Cardiac muscle cell (in vitro differentiated cells and primary cell): ENCODE measurements at places on chromosomes 2 and 18. TPM values are rescaled to one million over a fixed set of nuclear protein-coding genes. Genes with fewer than 3 reads are reported as not detected.

The MAPRE2 gene
- 31.0 and 31.9 TPM in 2 replicates for polyA plus RNA-seq

The ZBTB7C gene
- 2.3 and 3.0 TPM in 2 replicates for polyA plus RNA-seq

The IL18R1 gene
- 0.04 and 0.47 TPM in 2 replicates for polyA plus RNA-seq

The CD302 gene
- 0.65 and 1.3 TPM in 2 replicates for polyA plus RNA-seq

The SIX2 gene
- polyA plus RNA-seq: 0.78 and 1.0 TPM in 2 replicates

The MC2R gene
- not detected in 2 replicates for polyA plus RNA-seq

The RASGRP3 gene
- 21.3 and 46.3 TPM in 2 replicates for polyA plus RNA-seq

The ATF2 gene
- 25.7 and 38.3 TPM in 2 replicates for polyA plus RNA-seq

The GKN1 gene
- not detected in 2 replicates for polyA plus RNA-seq

The CNTNAP5 gene
- polyA plus RNA-seq: not detected in 2 replicates

The TAF4B gene
- polyA plus RNA-seq: 1.5 and 2.2 TPM in 2 replicates

The SKOR2 gene
- polyA plus RNA-seq: not detected in 2 replicates

The EFR3B gene
- 8.5 and 9.0 TPM in 2 replicates for polyA plus RNA-seq

The TMEM163 gene
- 58.1 and 75.9 TPM in 2 replicates for polyA plus RNA-seq

The ADAM23 gene
- 13.1 and 15.8 TPM in 2 replicates for polyA plus RNA-seq

The CRYBA2 gene
- not detected in 2 replicates for polyA plus RNA-seq

The RPRM gene
- 0.75 TPM in 1 of 2 replicates, not detected in the other for polyA plus RNA-seq

The TMEM169 gene
- polyA plus RNA-seq: 0.65 and 1.9 TPM in 2 replicates

The AQP4 gene
- polyA plus RNA-seq: not detected in 2 replicates

The ANKRD30BL gene
- not detected in 2 replicates for polyA plus RNA-seq

The NT5DC4 gene
- polyA plus RNA-seq: not detected in 2 replicates

The POTEJ gene
- 0.59 and 0.70 TPM in 2 replicates for polyA plus RNA-seq

The SFXN5 gene
- polyA plus RNA-seq: 7.0 and 11.4 TPM in 2 replicates

The DSG1 gene
- not detected in 2 replicates for polyA plus RNA-seq

The DLX2 gene
- 0.26 TPM in 1 of 2 replicates, not detected in the other for polyA plus RNA-seq

The CXCR1 gene
- not detected in 2 replicates for polyA plus RNA-seq

The REG1B gene
- polyA plus RNA-seq: not detected in 2 replicates

The MDH1B gene
- 1.4 and 1.8 TPM in 2 replicates for polyA plus RNA-seq

The CDCA7 gene
- 28.6 and 42.3 TPM in 2 replicates for polyA plus RNA-seq

The FAM237A gene
- polyA plus RNA-seq: not detected in 2 replicates

The CENPA gene
- polyA plus RNA-seq: 5.1 and 51.8 TPM in 2 replicates

The CPO gene
- 0.42 TPM in 1 of 2 replicates, not detected in the other for polyA plus RNA-seq

The ADRA2B gene
- polyA plus RNA-seq: 28.5 and 50.8 TPM in 2 replicates

The FOXD4L1 gene
- polyA plus RNA-seq: 0.09 TPM in 1 of 2 replicates, not detected in the other

The DQX1 gene
- polyA plus RNA-seq: 0.60 and 0.67 TPM in 2 replicates

The L3MBTL4 gene
- 4.4 and 9.3 TPM in 2 replicates for polyA plus RNA-seq

The STAT1 gene
- 32.0 and 36.6 TPM in 2 replicates for polyA plus RNA-seq

The IL1RN gene
- not detected in 2 replicates for polyA plus RNA-seq

The ERLEC1 gene
- 46.1 and 50.1 TPM in 2 replicates for polyA plus RNA-seq
